ENCODE measurements at places on chromosomes 3 and 15.

GRCh38 chr3:32460031-32460749, 42.5 kb downstream of the CMTM6 start:
- DNase-seq = peak; percentile 34

DNA sequence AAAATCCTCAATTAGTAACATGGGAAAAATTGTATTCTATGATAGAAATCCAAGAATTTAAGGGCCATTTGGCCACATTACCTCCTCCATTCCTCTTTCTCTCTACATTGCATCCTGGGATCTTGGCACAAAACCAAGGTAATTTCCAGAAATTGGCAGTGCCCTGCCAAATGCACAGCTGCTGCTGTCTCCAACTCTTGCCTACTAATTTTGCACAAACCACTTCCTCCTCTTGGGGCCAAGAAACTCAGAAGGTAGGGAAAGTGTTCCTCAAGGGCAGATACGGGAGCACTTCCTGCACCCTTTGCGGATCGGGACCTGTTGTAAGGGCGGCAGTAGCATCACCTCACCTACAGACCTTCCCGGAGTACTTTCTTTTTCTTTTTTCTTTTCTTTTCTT, 57.8 kb downstream of the MAP3K13 start:
- DNase-seq = no peak

DNA sequence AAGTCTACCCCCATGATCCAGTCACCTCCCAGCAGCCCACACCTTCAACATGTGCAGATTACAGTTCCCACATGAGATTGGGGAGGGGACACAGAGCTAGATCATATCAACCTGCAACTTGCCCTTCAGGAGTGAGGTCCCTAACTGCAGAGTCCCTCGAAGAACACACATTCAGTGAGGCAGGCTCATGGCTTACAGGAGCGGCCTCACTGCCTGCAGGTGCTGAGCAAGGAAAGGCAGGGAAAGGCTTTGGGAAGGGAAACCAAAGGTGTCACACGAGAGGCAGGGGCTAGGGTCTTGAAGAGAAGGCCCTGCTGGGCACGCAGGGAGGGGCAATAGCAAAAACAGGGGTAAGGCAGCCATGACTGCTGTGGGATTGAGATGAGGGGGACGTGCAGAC, 182.4 kb upstream of the CHRNA7 start:
- DNase-seq = no peak

DNA sequence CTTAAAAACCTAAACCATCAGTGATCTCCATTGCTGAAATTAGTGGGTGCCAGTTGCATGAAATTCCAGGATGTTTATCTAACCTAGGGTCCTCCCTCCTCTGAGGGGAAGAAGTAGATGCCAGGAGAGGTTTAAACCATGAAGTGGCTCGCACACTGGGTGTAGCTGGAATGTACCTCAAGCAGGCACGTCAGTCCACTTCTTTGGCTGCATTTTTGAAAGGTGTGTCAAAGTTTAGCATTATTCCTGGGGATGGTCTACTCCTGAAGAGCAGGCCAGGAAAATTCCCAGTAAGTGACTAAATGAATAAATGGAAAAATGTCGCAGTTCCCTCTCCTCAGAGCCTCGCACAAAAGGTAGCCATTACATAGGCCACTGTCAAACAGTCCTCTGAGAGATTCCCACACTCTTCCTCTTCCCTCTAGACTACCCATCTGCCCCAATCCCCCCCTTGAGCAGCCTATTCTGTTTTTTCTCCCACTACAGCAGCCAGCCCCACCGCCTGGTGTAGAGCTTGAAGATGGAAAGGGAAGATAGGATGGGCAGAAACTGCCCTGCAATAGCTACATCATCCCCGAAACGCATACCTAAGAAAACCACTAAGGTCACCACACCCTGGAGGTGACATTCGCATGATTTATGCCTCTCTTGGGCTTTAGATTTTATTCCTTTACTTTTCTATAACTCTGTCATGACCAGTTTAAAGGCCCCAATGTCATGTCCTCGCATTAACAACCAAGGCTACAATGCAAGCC, 655 bp upstream of the TMOD3 start:
- DNase-seq = no peak

GRCh38 chr3:49759226-49759625, 27.1 kb downstream of the IP6K1 start:
- DNase-seq = peak; percentile 9

DNA sequence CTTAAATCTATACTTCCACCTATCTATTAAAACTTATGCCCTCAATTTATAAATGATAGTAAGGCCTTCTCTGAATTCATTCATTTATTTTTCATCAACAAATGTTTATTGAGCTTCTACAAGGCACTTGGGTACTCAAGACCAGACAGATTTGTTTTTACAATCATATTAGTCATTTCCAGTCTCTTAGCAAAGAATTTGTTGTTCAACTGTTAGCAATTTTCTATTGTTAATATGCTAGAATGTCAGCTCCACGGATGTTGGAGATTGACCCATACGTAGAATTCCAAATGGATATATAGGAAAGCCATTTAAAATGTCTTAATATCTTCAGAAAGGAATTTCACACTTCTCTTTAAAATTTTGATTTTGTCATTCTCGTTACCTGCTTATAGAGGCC, 36.7 kb downstream of the ZBTB38 start:
- DNase-seq = no peak

GRCh38 chr3:18222686-18223085, 202.5 kb downstream of the SATB1 start:
- DNase-seq = no peak
